Stimulated activated CD4-positive, alpha-beta T cell treated with anti-CD3 and anti-CD28 coated beads, Interleukin-15, amount 100 ng/mL, for 1 hour (primary cell): ENCODE measurements at places on chromosomes 6 and 20.

- DNase-seq: no peak
Observed at GRCh38 chr6:125194941-125195340, 41.4 kb downstream of the TPD52L1 start.

- DNase-seq: no peak
Observed at GRCh38 chr6:133169901-133170300, 71.3 kb upstream of the EYA4 start.

DNA sequence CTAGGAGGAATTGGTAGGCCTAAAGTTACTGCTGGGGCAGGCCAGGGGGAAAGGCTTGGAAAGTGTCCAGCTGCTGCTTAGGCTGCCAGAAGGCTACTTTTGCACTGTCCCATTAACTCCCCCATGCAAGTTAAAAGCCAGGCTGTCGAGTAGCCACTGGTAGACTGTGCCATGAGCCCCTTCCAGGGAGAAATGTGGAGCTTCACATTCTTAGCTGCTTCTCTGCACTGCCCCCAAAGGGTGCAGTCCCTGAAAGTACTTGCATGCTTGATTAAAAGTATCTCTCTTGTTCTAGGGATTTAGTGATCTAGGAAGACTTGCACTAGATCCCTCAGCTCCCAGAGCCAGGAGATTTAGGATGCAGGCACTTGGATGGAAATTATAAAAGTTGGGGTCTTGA, 57.3 kb downstream of the CDC5L start:
- no peak for DNase-seq

DNA sequence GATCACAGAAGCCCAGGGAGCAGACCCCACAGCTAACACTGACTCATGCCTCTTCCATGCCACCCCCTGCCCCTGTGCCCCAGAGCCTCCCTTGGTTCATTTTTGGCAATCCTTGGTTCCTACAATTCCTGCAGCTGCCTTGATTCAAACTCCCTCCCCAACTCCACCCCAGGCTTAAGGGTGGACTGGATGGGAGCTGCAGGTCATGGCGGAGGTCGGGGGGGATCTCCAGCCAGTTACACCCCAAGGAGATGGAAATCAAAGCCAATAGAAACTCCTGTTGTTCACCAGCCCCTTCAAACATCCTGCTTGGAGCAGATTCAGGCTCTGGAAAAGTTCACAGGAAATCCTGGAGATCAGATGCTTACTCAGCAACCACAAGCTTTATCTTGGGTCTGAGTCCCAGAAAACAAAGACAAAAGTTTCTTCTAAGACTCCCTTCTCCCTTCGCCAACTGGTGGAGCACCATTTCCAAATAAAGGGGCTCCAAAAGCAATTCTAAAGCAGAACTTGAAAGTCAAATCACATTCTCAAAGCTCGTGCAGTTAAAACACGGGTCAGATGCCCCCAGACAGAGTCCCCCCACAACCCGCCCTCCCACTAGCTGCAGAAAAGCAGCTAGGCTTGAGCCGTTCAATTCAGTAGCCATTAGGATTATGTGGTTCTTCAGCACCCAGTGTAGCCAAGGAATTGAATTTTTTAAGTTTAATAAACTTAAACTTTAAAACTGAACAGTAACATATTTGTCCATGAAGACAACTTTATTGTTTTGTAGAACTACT, 149.5 kb downstream of the ANKRD60 start:
- no peak for DNase-seq

GRCh38 chr20:48697845-48698491, 129.8 kb downstream of the PREX1 start:
- no peak for DNase-seq

- DNase-seq: no peak
Observed at GRCh38 chr6:112149236-112149635, 61.8 kb downstream of the FAM229B start.

DNA sequence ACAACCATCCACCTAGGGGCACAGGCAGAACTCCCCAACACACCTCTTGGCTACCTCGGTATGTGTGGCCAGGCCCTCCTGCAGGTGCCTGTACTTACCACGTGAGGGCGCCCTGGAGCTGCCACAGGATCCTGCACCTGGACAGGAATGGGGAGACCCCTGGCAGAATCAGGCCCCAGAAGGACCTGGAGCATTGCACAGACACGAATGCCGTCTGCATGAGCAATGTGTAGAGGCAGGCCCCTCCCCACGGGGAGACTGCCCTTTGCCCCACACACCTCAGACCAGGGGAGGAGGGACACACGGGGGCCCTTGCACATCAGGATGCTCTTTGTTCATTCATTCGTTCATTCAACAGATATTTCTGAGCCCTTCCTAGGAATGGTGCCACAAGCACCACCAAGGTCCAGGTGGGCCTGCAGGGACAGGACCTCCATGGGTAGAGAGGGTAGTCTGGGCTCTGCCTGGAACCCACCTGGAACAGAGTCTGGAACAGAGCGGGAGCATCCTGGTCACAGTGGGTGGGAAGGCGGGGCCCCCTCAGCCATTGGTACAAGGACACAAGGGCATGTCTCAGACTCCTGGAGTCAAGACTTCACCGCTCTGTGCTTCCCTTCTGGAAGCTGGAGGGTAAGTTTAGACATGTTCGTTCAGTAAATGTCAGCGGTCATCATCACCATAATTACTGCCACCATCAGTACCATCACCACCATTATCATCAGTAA, 32.3 kb downstream of the YTHDF1 start:
- peak; percentile 20 for DNase-seq

DNA sequence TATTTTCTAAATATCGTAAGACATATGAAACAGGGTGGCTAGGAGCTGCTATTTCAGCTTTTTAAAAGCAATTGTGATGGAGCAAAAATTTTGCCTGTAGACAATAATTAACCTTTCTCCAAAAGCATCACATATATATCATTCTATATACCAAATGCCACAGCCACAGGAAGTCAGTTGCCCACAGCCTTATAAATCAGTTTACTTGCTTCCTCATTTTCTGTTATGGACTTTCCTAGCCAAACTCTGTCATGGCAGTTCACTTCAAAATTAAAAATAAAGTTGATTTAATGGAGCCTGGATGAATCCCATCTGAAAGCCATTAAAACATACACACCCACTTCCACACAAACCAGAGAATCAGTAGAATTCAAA, 93.4 kb upstream of the NHSL1 start:
- no peak for DNase-seq

GRCh38 chr6:98532004-98532403, 302.4 kb upstream of the POU3F2 start:
- no peak for DNase-seq
